ENCODE measurements at places on chromosomes 11 and 22.

DNA sequence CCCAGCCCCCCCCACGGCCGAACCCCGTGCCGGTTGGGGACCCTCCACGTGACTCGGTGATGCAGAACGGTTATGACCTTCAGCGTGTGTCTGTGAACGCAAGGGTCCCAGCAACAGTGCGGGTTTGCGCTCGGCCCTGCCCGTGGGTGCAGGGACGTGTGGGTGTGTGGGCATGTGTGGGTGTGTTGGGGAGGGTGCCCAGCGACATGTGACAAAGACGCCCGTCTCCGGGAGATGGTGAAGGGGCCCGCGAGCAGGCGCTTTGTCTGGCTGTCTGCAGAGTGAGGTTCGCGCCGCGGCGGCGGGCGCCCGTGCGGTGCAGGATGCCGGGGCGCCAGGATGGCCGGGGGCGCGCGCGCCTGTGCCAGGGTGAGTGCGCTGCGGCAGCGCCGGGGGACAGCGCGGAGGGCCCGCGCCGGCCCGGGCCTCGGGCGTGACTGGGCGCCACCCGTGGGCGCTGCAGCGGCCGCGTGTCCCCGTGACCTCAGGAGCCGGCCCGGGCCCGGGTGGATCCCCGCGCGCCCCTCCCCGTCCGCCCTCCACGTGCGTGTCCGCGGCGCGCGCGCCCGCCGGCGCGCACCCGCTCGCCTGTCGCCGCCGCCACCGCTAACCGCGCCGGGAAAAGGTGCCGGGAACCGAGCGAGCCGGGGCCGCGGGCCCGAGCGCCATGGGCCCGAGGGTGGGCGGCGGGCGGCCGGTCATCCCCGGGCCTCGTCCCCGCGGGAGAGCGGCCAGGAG lies at the start of gene LRFN4:
Gene LRFN4 (plus strand): TSS at position 569 of the 738 bp plus-strand sequence. CDS start 681 bp downstream, outside the sequence.
- no peak for DNase-seq

GRCh38 chr11:26958005-26958701 lies 35.8 kb upstream of the FIBIN start:
- no peak for DNase-seq

DNA sequence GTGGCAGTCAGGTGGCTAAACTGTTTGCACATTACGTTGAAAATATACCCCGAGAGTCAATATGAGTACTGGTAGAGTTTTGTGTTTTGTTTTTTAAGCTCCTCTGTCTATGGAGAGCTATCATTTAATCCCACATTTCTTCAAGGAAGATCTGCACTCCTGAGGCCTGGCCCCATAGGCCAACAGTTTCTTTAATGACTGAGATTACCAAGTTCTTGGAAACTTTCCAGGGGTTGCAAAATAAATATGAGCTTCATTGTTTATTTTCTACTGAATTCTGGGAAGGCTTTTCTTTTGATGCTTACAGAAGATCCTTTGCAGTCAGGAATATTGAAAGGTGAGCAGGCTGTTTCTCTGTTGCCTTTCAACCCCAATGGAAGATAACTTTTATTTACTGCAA lies 452.0 kb downstream of the JRKL start:
- no peak for DNase-seq

DNA sequence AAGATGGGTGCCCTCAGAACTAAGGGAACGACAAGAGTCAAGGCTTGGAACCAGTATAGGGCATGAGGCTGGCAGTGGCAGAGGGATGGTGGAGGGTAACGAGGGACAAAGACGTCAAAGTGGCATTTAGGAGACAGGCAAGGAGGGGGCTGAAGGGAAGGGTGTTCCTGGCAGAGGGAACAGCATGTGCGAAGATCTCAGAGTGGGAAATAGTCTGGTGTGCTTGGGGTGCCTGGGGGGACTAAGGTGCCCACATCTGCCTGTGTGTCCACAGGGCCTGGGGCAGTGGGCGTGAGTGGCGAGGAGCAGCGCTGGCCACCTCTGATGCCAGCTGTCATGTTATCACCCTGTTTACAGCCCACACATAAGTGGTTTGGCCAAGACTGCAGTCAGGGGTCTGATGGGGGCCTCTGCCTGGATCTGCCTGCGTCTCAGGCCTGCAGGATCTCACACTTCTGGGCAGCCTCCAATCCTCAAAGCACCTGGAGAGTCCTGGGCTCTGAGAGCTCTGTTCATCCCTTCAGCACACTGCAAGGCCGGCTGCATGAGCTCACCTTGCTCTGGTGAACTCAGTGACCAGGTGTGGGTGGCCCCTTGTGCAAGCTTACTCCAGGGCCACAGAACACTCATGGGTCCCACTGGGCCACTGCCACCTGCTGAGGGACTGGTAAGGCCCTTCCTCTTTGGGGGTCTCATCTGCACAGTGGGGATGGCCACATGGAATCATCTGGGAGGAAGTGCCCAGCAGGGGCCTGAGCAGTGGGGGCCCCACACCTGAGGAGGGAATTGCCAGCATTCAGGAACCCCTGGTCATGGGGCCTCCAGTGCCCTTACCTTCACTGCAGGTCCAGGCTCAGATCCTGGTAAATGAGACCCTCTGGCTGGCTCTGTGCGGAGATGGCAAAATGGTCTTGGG lies 89.7 kb upstream of the SHISAL1 start:
- peak; percentile 13 for DNase-seq

- DNase-seq: peak; percentile 28
Measured at GRCh38 chr22:17057959-17058814, 26.6 kb upstream of the IL17RA start.

- no peak for DNase-seq
Measured at GRCh38 chr11:44304091-44305025, 5.6 kb downstream of the ALX4 start.

- no peak for DNase-seq
Measured at GRCh38 chr11:70319396-70320076, 49.0 kb downstream of the PPFIA1 start.

GRCh38 chr11:3732671-3733436 lies 61.7 kb upstream of the CHRNA10 start:
- DNase-seq: no peak

GRCh38 chr11:77517753-77518152 lies 43.9 kb upstream of the PAK1 start:
- no peak for DNase-seq

- peak; percentile 68 for DNase-seq
Measured at GRCh38 chr11:1968454-1969002, 21.4 kb downstream of the MRPL23 start.

- DNase-seq: no peak
Measured at GRCh38 chr11:15216678-15217077, 102.0 kb downstream of the INSC start.

DNA sequence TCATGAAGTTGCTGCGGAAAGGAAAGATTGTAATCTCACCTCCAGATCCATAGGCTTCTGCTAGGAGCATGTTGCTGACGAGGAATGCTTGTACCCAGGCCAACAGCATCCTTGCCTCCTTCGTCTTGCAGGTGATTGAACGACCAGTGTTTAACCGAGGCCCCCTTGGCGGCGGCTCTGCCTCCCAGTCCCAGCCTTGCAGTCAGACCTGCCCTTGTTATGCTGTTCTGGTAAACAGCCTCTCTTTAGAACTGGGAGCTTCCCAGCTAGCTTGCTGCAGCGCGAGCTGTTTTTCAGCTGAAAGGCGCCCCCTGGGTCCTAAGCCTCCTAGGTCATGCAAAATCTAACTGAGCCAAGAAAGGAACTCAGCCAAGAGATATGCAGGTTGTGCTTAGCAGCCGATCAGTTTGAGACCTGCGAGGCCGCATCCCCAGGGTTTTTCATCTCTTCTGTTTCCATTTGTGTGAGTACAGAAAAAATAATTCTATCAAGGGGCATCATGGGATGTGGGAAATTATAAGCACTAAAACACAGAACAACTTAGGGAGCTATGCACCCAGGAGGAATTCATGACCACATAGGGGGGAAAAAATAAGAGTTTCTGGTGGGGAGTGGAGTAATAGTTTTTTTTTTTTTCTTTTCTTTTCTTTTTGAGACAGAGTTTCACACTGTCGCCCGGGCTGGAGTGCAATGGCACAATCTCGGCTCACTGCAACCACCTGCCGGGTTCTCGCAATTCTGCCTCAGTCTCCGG lies at the start of gene PIK3IP1:
Gene PIK3IP1 (minus strand): TSS at position 253 of the 754 bp plus-strand sequence. CDS start 144 bp downstream, at position 109.
- peak; percentile 82 for DNase-seq

- no peak for DNase-seq
Measured at GRCh38 chr11:80698637-80699036, 1257.8 kb upstream of the TENM4 start.

DNA sequence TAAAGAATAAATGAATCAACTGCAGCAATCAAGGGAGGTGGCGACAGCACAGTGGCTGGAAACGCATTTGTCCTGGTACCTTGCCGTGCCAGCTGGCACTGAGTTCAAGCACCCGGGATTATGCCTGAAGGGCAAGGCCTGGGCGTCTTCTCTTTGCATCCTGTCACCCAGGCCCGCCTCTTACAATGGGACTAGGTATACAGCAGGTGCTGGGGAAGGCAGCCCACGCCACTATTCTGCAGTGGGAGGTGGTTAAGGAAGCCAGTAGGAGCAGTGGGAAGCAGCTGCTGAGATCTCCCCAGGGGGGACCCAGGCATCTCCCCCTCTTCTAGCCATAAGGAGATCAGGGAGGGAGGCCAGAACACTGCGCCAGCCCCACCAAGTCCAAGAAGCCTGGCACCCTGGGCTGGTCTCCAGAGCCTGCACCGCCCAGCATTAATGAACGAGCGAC lies 15.3 kb upstream of the BAIAP2L2 start:
- no peak for DNase-seq

DNA sequence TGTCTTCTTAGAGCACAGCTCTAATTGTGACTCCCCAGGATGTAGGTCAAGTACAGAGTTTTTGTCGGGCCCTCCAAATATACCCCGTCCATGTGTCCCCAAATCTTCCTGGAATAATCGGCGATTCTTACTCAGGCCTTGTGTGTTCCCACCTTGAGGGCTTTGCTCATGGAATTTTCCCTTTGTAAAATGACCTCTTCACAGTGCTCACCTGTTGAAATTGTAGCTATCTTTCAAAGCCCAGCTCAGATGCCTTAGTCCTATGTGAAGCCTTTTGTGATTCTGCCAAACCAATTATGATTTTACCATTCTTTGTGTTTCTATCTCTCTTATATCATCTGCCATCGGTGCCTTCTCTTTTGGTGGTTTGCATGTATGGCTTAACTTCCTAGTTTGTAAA lies 30.1 kb upstream of the RAG2 start:
- DNase-seq: no peak

DNA sequence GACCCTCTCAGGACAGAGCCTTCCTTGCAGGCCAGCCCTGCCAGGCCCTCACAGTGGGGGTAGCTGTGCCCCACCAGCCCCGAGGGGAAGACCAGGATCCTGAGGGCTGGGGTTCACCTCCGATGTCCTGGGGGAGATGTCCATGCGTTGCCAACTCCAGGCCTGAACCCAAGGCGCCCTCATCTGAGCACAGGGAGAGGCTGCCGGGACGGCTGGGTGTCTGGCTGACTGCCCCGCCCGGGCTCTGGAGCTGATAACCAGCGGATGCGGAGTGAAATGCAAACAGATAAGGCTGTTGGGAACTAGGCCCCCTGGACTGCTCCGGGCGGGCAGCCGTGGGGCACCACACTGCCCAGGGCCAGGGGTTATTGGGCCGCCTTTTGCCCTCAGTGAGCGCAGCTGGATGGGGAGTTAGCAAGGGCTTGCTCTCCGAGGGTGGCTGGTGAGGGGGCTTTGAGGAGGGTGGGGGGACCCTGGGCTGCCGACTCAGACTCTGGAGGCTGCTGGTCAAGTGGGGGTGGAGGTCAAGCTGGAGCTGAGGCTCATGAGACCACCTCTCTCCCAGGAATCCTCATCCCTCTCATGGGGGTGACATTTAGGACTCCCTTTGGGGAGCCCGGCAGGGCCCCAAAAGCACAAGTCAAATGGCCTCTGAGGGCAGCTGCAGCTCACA lies 5.6 kb upstream of the MUC6 start:
- DNase-seq: no peak

GRCh38 chr22:31951194-31952093 lies 7.1 kb downstream of the YWHAH start:
- DNase-seq: no peak

DNA sequence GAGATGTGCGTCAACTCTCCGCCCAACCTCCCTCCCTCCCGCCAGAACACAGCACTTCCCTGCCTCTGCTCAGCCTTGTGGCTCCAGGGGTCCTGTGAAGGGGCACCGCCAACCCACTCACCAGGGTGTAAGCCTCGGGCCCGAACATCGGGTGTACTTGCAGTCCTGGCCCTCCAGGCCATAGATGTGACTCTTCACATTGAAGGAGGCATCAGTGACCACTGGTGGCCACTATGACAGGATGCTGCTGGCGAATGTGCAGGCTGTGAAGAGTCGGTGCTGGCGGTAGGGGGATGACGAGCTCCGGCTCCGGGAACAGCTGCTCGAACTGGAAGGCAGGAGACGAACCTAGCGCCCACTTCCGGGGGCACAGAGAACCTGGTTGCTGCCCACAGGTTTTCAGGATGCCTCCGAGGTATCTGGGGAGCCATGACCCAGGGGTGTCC lies 97.4 kb downstream of the MED15 start:
- no peak for DNase-seq

DNA sequence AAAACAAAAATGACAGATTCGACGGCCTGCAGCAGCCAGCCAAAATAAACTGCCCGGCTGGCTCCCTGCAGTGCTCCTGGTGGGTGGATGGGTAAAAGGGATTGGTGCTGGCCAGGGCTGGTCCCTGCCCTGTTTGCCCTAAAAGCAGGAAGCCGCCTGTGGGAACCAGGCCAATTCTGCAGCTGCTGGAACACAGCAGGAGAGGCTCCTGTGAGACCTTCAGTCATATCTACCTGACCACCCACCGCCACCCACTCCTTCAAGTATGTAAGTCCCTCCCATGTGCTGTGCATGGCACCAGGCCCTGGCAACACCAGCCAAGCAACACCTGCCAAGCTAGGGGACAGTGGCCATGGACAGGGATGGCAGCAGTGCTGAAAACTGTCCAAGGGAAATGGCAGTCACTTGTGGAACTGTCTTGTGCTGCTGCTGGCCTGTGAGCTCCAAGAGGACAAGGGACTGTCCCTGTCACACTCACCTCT lies 48.7 kb upstream of the ARFGAP3 start:
- no peak for DNase-seq

- DNase-seq: no peak
Measured at GRCh38 chr11:92852229-92852628, 117.2 kb upstream of the MTNR1B start.

DNA sequence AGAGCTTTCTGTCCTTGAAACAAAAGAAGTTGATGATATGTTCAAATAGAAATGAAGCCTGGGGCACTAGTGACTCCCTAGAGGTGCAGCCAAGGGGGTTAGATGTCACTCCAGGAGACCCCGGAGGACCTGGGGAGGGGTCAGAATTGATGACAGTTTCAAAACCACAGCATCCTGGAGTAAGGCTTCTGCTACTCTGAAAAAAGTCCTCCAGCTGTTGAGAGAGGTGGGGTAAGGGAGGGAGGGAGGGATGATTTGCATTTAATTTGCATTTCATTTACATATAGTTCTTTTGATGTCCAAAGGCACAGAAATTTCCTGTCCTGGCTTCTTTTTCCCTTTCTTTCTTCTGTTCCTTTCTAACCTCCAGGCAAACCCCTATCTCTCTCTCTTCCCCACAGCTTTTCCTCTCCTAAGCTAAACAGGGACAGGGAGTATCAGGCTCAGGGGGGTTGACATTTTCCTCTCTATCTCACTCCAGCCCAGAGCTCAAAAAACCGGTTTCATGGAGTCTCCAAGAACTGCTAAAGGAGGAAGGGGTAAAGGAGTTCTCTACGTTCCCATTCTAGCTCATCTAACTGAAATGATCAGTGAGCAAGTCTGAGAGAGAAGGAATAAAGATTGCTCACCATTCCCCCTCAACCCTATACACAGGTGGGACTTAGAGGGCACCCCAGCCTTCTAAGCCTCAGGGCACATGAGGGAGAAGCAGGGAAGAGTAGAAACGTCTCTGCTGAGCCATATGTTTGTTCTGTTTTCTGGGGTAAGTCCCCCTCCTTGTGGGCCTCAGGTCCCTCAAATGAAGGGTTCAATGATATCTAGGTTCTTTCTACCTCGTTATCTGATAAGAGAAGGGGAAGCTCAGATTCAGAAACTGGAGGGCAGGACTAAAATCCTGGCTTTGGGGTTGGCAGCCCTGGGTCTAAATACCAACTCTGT lies 3.5 kb upstream of the POU2F3 start:
- no peak for DNase-seq
